ENCODE measurements at places on chromosomes 7 and 10.

DNA sequence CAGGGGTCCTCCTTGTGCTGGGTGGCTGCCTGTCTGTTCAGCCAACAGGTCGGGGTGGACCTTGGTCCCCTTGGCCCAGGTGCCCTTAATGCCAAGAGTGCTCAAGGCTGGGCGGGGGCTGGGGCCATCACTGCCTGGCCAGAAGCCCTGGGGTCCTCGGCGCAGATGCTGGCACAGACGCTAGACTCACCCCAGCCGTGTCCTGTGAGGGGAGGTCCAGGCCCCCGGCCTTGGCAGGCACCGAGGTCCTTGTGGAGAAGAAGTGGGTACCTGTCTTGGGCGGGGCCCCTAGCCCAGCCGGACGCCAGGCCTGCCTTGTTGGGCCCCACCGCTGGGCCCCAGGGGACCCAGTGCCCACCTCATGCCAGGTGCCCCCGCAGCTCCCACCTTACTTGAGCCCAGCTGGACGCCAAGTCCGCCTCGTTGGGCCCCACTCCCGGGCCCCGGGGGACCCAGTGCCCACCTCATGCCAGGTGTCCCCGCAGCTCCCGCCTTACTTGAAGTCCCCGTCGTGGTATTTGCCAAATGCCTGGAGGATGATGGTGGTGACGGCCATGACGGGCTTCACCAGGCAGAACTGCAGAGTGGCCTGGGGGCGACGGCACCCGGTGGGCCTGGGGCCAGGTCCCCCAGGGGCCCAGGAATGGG lies 6.5 kb downstream of the TMEM184A start:
- no peak for DNase-seq

- DNase-seq: no peak
Measured at GRCh38 chr7:105097619-105098018, 83.6 kb downstream of the KMT2E start.

DNA sequence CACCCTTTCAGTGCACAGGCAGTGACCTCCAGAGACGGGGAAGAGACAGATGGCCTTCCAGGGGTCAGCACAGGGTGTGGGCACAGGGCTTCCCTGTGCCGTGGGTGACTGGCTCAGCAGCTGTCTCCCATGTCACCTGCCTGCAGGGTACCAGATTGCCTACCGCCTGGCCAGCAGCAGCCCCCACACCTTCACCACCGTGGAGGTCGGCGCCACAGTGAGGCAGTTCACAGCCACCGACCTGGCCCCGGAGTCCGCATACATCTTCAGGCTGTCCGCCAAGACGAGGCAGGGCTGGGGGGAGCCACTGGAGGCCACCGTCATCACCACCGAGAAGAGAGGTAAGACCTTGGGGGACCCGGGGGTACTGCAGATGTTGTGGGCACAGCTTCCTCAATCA lies 536.5 kb upstream of the FOXK1 start:
- DNase-seq: no peak

DNA sequence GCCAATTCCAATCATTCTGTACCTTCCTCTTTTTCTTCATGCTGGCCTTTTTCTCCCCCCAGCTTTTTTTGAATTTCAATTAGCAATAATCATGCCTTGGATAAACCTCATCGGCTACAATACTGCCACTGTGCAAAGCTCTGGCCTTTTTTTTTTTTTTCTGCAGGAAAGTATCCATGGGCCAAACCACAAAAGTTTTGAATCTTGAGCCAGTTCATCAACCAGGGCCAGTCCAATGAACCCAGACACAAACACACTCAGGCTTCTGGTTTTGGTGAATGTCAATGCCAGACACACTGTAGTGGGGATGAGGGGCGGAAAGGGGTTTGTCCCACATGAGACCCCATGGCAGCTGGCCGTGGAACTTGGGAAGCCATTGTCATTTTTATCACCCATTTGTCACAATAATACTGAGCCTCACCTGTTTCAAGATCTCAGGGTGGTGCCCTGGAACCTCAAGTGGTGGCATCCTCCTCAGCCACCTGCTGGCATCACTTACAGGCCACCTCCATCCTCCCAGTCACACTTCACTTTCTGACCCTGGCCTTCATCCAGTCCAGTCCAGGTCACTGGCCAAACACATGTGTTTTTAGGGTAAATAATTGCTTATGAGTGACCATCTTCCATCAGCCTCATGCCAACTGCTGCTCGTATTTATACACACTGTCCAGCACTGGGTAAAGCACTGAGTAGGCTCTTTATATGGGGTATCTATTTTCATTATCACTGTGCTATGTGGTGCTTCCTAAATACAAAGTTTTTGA lies 40.8 kb upstream of the TSPAN33 start:
- no peak for DNase-seq

GRCh38 chr10:30088178-30088577 lies 28.8 kb upstream of the JCAD start:
- no peak for DNase-seq

GRCh38 chr7:117333168-117333567 lies 10.3 kb upstream of the WNT2 start:
- DNase-seq: no peak

DNA sequence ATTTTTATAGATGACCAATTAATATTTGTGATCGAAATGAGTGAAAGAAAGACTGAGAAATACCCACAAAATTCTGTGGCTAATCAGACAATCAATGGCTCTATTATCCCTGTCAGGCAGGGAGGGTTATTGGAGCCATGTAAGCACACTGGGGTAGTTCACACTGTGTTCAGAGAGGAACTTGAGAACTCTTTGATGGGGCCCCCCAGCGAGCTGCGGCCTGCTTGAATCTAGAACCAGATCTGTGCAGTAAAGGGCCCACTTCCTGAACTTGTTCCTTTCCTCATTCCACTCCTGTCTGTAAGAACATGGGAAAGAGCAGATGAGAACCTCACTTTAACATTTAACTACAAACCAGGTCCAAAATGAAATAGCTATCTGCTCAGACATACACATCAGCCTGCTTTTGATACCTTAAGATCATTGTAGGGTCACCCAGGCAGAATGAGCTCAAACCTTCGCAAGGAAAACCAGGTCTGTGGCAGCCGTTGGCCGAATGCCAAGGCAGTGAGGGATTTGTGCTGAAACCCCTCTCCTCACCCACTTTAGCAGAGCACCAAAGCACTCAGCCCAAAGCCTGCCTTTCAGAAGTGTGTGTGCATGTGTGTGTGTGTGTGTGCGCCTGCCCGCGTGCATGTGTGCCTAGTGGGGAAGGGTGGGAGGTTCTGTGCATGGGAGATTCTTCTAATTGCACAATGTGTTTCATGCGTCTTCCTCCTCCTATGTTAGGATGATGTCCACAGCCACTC lies 365.6 kb upstream of the MGMT start:
- peak; percentile 56 for DNase-seq

- no peak for DNase-seq
Measured at GRCh38 chr7:37705976-37706375, 22.4 kb downstream of the GPR141 start.

GRCh38 chr7:27168265-27168947 lies 3.1 kb upstream of the HOXA9 start:
- peak; percentile 72 for DNase-seq

- DNase-seq: no peak
Measured at GRCh38 chr10:61153771-61154170, 209.8 kb upstream of the RHOBTB1 start.

GRCh38 chr7:131555552-131556052 lies 826 bp downstream of the PODXL start:
- DNase-seq: peak; percentile 71

DNA sequence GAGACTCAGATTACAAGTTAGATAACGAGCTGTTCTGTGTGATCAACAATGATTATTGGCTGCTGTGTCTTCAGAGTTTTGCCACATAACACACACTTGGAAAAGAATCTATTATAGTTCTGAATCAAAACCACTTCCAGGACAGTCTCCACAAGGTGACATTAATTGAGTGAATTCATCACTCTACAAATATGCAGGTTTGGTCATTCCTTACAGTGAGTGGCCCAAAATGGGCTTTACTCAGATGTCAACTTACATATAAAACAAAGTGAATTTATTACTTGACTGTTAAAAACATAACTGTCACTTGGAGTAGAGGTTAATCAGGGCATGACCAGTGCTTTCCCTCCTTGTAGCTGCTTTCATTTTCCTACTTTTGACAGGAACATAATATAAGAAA lies 984.3 kb downstream of the REEP3 start:
- no peak for DNase-seq

- no peak for DNase-seq
Measured at GRCh38 chr7:101867265-101867664, 49.8 kb downstream of the CUX1 start.

- DNase-seq: no peak
Measured at GRCh38 chr7:26101361-26102151, 50.4 kb upstream of the NFE2L3 start.

GRCh38 chr7:37786741-37787569 lies 61.4 kb upstream of the NME8 start:
- no peak for DNase-seq

- DNase-seq: no peak
Measured at GRCh38 chr7:158966780-158967390, 110.5 kb downstream of the DYNC2I1 start.

DNA sequence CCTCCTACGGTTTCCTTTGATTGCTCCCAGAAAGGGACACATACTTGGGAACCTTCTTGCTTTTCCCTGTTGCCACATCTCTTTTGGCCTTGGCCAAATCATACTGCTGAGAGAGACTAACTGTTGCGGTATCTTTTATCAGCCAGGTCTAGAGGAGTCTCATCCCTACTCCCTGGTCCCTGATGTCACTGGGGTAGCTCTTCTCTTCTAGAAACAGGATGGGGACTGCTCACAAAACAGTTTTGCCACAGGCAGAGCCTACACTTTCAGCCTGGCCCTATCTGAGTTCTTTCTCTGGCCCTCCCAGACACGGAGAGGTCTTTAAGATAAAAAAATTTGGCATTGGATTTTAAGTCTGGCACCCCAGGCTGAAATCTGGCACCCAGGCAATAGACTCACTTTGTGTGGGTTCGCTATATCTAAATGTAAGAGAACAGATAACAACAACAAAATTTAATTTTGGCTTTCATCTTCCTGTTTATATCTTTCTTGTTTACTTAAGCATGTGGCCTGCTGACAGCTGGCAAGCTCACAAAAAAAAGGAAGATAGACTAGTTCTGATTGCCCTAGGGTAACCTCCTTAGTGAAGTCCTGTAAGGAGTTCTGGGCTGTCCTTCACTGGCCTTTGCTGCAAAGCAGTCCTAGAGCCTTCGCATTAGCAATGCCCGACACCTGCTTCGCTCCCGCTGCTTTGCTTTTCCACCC lies 228.3 kb upstream of the NPVF start:
- no peak for DNase-seq

DNA sequence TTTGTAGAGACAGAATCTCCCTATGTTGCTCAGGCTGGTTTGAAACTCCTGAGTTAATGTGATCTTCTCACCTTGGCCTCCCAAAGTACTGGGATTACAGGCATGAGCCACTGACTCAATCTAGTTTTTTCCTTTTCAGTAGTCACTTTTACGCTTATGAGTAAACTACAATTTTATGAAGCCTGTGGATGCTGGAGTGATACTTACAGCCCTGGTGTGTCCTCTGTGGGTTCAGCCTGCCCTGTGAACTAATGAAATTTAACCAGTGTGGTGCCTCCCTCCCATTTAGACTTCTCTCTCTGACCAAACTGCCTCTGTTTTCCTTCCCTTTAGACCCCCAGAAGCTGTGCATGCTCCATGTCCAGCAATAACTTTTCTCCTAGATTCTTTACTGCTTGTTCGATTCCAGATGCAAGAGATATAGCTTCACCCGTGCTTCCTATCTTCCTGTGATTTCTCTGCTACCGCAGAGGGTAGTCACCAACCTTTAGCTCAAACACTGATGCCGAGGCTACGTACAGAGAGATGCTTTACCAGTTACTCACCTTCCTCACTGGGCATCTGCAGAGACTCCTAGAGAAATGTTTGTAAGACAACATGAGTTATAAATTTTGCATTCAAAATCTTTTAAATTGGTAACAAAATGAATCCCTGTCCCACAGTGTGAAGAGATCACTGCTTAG lies 90.8 kb downstream of the KIAA1217 start:
- DNase-seq: no peak

GRCh38 chr10:786633-787474 lies 97.4 kb upstream of the DIP2C start:
- peak; percentile 45 for DNase-seq

DNA sequence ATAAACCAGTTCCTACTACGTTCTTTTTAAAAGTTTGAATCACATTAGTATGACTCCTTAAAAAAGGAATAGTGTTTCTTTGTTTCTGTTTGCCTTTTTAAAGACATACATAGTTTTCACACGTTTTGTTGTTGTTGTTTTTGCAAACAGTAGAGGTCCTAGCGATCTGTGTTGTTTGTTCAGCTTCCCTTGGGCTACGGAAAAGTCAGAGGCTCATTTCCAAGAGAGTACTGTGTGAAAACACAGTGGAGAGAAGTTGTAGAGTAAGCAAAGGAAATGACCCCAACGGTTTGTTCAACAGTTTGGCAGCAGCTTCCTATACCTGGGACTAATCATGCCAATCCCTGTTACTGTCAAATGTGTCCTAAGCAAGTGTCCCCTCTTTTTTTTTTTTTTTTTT lies 87.1 kb upstream of the STEAP1 start:
- DNase-seq: no peak

DNA sequence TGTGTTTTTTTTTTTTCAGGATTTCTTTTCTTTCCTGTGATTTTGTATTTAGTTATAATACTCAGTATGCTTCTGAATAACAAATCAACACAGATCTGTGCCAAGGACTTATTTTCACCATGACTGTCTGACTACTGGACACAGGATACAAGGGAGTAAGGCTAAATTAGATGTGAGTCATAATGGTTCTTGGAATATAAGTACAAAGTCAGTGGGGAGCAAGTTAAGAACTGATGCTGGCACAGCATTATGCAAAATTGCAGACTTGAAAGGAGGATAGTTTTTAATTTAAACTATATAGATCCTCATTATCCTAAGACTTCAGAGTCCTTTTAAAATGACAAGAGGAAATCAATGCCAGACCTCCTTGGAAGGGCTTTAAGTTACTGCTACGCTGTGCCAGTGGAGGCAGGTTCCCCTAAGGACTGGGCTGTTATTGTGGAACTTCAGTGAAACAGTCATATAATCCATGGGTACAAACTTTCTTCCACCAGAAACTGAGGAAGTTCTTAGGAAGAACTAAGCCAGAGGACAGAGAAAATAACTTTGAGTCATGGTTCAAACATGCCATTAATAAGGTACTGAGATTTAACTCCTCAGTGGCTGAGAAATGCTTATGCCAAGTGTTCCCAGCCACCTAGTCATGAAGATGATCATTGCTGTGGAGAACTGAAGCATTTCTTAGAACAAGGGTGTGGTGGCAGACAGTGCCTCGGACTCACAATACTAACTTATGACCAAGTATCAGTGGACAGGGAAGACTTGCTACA lies 531.2 kb downstream of the HTR7 start:
- DNase-seq: no peak
